Lower lobe of right lung (tissue), 2 donors: ENCODE measurements at places on chromosomes 6 and 20.

GRCh38 chr6:128208078-128208477, 307.2 kb upstream of the THEMIS start:
- DNase-seq = no peak

GRCh38 chr6:30260036-30260504, 46.9 kb upstream of the TRIM26 start:
- DNase-seq = peak; percentile 53

DNA sequence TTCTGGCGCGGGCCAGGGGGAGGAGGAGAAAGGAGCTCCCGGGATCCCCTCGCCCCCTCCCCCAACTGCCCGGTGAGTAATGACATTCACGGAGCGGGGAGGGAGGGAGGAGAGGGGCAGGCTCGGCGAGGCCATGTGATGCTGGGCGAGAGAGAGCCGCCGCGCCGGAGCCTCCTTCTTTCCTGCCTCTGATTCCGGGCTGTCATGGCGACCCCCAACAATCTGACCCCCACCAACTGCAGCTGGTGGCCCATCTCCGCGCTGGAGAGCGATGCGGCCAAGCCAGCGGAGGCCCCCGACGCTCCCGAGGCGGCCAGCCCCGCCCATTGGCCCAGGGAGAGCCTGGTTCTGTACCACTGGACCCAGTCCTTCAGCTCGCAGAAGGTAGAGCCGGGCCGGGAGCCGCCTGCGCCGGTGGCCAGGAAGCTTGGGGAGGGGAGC, at the start of gene GDAP1L1:
GDAP1L1 (plus strand) TSS at position 178 of the 441 bp plus-strand sequence; CDS start at position 205, 27 bp downstream.
- DNase-seq = no peak

- no peak for DNase-seq
Observed at GRCh38 chr6:155181498-155181897, 82.3 kb upstream of the CLDN20 start.

DNA sequence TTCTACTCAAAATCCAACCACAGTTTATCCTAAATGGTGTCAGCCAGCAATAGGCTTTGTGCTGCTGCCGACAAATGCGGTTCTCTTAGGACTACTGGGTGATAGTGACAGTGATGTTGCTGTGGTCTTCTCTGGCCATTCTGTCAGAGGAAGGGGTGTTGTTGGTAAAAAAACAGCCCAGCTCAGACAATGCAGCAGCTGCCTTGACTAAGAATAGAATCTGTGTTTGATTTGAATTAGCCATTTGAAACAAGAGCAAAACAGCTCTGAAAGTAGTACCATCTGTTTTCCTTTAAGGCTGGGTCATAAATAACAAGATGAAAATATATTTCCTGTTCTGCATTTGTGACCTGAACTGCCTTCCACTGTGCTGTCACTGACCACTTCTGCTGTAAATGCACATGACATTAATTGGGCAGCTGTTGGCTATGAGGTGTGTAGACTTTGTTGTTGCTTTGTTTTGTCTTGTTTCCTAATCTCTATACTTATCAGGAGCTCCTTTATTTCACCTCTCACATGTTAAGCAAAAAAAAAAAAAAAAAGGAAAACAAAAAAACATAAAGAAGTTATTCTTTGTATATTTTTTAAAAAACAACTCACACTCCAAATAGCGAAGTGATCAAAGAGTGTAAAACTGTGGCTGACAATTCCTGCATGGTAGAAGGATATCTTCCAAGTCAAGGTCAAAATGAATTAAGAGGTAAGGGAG, 497.8 kb upstream of the ARID1B start:
- no peak for DNase-seq

- no peak for DNase-seq
Observed at GRCh38 chr6:28720357-28721231, 194.9 kb downstream of the GPX5 start.

GRCh38 chr20:4633780-4634179, 87.9 kb upstream of the PRND start:
- no peak for DNase-seq

DNA sequence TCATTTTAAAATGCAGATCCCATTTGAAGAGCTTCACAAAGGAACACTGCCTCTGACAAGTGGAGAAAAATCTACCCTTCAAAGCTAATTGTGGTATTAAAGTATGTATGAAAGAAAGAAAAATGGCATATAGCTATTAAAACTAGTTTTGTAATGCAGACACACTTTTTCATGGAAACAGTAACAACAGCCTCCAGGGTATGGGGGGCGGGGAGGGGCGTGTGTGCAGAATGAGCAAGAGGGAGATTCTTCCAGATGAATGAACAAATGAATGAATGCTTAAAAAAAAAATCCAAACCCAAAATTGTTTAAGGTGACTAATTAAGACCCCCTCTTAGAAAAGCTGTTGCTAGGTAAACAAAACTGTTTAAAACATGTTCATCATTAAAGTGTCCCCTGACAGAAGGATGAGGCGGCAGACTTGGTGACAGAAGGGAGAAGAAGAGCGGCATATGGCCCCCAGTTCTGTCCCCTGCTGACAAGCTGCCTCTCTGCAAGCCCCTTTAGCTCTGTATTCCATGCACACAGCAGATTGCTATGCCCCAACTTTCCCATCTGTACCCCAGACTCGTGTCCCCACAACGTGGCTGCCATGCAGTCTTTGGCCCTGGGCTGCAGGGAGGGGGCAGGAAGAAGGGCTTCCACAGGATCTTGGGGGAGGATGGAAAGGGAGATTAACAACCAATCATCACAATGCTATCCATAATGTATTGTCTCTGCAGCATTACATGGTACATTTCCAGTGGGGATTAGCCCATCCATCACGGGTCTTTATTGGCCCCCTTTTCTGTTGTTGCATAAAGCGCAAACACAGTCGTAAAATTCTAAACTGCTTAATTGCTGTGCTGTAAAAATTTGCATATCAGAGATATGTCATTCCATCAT, 108.4 kb upstream of the OLIG3 start:
- DNase-seq = no peak

- DNase-seq = no peak
Observed at GRCh38 chr6:156701966-156702365, 75.2 kb upstream of the ARID1B start.

DNA sequence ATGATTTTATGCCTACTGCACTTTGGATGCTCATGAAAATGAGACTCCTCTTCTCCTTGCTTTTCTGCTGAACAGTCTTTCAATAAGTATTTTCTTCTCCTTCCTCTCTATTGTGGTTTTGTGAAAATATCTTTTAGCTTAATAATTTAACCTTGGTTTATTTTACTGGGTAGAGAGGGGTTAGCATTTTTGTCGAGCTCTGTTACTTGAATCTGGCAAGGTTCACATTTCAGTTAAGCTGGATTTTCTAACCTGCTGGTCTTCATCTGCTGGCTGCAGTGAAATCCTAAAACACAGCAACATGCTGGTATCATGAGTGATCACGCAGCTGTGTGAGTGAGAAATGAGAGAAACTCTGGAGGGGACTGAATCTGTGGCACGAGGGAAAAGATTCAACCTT, 222.7 kb upstream of the NOX3 start:
- no peak for DNase-seq

- no peak for DNase-seq
Observed at GRCh38 chr6:152815230-152815872, 64.8 kb downstream of the VIP start.

DNA sequence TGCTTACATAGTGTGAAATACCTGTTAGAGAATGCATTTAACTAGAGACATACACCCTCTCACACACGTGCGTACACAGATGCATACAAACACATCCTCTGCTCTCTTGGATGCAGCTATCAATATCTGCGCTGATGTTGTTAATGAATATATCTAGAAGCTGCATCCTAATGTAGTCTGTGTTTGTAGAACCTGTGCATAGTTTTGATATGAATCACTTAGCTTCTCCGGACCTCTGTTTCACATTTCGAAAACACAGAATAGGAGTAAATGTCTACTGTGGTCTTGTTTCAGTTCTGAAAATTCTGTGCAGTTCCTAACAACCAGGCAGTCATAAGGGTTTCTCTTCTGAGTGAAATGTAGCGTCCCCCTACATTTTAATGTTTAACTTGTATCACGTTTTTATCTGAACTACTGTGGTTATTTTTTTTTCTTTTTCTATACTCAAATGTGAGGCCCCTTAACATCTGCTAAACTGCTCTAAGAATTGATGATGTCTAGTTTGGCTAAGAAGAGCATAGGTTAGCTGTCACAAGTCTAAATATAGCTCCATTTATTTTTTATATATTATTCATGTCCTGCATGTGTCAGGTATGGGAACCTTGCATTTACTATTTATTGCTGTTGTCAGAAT, 254.5 kb downstream of the TMEM242 start:
- DNase-seq = no peak

DNA sequence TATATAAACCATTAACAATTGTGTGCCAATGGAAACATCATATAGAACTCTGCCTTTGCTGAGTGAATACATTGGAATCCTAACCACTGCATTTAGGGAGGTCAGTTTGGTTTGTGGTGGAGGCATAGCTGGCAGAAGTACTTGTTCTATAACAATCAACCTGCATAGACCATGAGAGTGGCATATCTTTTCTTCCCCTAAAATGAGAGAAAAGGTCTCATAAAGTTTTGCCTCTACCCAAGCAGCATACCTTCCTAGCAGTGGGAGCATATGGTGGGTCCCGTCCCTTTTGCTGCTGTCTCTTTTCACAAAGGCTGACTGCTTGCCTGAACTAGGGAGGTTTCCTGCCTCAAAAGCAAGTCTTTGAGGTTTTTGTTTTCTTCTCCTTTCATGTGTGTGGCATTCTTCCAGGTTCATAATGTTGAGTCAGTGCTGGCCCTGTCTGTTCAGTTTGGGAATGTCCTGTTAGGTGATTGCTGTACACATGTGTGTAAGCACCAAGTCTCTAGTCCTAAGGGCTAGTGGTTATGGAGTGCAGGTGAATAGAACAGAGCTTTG, 61.2 kb upstream of the SUPT3H start:
- no peak for DNase-seq

DNA sequence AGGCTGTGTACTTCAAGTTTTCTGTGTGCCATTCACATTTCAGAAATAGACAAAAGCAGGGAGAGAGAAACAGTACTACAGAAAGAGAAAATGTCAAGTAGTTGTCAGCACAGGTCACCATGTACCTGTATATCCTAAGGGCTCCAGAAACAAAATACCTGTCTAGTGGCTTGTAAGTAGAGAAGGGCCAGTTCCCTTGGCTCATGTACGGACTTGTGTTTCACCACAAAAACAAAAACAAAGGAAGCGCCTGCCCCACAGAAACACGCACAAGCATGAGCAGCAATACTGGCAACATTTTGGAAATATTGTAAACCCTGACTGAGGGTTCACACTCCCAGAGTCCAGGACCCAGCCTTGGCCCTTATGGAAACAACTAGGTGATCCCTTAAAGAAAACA, 44.3 kb downstream of the CNKSR3 start:
- DNase-seq = no peak

DNA sequence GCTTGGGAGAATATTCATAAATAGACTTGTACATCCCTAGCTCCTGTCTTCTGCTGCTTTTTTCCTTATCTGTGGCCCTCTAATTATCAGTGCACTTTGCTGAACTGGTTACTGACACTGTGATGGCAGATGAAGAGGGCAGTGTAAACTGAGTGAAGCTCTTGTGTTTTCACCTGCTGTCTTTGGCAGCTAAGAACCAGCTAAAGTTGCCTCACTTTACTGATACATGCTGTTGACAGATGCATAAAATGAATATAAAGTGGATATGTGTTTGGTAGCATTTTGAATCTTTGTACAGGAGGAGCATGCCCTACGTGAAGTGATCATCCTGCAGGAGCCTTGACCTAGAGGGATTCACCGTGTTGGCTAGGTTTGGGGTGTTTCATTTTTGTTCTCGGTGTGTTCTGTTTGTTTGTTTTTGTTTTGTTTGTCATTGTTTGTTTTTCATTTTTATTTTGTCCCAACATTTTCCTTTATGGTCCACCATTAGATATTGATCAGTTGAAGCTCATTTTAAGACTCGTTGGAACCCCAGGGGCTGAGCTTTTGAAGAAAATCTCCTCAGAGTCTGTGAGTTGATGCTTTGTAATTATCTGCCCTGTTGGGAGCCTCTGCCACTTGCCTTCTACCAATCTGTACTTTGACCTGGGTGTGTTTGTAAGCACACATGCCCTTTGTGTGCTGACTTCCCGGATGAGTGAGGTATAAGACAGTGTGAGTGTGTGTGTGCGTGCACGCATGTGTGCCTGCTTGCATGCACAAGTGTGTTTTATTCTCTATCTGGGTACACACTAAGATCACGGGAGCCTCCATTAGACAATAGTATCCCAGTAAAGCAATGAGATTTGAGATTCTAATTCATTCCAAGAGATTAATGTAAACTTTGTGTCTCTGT, 34.6 kb upstream of the MAPK13 start:
- no peak for DNase-seq

DNA sequence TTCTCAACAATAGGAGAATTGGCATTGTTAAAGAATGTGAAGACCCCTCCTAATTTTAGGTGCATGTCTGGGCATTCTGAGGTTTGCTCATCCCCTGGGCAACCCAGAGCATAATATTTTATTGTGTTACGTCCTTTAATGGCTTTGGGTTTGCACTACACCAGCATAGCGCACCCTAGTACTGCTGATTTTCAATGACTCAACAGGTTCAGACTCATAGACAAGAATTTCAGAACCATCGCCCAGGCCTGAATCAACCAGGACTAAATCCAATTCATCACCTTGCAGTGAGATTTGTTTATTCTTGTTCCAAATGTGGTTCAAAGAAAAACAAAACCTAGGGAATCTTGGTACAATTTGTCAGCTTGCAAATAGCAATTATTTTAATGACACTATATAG, 137.8 kb upstream of the PHACTR1 start:
- no peak for DNase-seq

DNA sequence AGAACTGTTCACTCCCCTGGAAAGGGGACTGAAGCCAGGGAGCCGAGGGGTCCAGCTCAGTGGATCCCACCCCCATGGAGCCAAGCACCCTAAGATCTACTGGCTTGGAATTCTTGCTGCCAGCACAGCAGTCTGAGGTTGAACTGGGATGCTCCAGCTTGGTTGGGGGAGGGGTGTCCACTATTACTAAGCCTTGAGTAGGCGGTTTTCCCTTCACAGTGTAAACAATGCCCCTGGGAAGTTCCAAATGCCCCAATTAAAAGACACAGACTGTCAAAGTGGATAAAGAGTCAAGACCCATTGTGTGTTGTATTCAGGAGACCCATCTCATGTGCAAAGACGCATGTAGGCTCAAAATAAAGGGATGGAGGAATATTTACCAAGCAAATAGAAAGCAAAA, 150.2 kb downstream of the LPA start:
- DNase-seq = no peak

DNA sequence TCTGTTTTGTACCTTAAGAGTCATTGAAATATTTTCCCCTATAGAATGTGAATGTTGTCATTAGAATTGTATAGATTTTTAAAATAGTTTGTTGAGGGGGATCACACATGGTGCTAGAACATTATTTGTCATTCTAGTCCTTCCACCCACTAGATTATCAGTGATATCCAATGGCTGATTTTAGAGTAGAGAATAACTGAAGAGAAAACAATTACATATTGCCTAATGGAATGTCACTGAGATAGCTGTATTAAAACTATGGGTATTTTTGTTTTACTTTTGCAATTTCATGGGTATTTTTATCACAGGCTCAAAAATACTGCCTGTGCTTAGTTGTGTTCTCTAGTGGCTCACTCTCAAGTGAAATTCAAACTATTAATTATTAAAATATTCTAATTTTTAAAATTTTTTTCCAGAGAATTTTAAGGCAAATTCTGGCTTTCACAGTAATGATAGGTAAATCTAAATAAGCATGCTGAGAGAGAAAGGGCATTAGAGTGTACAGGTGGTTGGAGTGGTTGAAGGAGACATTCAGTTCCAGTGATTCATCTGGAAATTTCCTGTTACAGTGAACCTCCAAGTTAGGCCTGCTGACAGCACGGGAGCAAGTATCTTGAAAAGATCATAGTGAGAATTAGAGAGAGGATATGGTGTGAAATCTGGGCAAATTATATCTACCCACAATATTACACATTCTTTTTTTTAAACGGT, 399.6 kb downstream of the NKAIN2 start:
- no peak for DNase-seq

GRCh38 chr6:139881728-139882211, 507.3 kb upstream of the CITED2 start:
- DNase-seq = no peak
